Left ventricle myocardium superior (tissue), 1 donor: ENCODE measurements at places on chromosomes 5 and 9.

DNA sequence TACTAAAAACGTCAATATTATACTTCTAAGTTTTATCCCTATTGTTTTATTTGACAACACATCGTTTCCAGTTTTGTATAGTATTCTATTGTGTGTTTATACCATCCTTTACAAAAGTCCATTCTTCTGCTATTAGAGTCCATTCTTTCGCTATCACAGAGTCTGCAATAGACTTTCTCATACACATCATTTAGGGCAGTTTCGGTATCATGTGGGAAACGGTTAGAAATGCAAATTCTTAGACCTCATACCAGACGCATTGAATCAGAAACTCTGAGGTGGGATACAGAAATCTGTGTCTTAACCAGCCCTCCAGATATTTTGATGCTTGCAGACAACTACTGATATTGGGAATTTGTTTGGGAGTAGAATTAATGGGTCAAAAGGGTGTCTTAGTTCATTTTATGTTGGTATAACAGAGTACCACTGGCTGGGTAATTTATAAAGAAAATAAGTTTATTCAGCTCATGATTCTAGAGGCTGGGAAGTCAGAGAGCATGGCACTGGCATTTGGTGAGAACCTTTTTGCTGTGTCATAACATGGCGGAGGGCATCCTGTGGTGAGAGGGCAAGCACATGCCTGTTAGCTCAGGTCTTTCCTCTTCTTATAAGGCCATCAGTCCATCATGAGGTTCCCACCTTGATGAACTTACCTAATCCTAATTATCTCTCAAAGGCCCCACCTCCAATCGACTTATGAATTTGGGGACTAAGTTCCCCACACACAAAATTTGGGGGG lies 21.1 kb downstream of the CARTPT start:
- DNase-seq: no peak

DNA sequence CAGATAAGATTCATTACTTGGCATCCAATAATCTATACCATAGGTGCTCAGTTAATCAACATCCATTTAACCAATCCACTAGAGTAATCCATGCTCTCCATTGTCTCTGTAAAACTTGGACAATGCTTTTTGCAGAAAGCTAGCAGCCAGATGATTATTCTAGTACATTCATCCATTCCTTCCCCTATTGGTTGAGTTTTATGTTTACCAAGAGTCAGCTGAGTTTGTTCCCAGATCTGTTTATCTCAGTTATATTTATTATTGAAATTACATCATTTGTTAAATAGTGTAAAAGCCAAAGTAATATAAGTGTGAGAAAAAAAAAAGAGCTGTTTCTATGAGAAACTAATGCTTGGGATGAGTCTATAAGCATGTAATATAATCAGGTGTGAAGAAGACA lies 63.3 kb upstream of the TMC1 start:
- DNase-seq: no peak

DNA sequence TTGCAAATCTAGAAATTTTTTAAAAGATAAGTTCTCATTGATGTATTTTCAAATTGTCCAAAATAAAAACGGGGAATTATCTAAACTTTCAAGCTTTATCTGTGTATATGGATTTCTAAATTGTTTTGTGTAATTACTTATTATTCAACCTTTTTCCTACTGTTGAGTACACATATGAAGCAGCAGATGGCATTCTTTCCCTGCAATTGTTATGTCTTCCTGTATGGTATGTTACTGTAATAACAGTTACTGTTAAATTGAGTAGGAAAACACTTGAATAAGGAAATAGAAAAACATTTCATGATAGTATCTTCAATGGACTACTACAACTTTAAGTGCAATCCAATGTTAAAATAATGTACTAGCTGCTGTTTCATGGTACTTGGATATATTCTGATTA lies 124.8 kb downstream of the RANBP17 start:
- DNase-seq: no peak

DNA sequence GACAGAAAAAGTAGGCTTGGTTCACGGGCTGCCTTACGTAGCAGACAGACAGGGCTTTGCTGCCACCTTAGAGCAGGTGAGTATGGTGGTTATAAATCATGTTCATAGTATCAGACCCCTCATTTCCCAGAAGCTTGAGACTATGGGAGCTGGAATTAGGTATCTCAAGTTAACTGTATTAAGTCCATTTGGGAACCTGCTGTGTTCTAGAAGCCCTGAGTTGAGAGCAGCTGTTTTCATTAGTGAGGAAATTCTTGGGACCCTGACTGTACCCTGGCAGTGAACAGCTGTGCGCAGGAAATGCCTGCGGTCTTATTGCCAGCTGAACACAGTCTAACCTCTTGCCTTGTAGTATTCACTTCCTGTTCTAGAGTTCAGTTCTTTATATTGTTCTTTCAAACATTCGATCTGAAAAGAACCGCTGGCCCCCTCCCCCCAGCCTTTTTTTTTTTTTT lies 29.8 kb downstream of the UGCG start:
- DNase-seq: peak; percentile 50
